NCI-H2227 treated with DMSO at 0.1 percent for 48 hours (cell line): ENCODE measurements at places on chromosomes 1 and 21.

DNA sequence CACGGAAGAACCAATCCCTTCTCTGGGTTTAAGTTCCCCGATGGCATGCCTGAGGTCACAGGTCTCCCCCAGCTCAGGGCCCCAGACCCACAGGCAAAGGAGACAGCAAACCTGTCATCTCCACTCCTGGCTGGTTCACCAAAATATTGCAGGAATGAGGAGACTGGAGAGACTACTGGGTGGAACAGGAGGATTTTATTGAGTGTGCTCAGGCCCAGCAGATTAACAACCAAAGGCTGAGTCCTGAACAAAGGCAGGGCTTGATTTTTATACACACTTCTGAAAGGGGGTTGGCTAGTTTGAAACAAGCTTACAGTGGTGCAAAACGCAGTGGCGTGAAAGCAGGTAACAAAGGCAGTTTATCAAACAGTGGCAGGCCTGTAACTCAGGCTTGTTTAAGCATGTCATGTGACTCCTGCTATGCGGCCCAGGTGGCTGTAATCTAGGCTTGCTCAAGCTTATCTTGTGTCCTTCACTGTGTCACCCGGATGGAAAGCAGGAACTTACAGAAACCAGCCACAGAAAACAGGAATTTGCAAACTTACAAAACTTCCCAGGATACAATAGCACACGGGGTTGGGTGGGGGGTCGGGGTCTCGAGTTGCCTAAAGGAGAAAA, 27.4 kb upstream of the KCNJ15 start:
- DNase-seq, result no peak

GRCh38 chr1:150552128-150552910, 3.1 kb downstream of the ADAMTSL4 start:
- DNase-seq, result no peak

GRCh38 chr1:204285436-204286305, 71.9 kb upstream of the GOLT1A start:
- DNase-seq, result no peak

DNA sequence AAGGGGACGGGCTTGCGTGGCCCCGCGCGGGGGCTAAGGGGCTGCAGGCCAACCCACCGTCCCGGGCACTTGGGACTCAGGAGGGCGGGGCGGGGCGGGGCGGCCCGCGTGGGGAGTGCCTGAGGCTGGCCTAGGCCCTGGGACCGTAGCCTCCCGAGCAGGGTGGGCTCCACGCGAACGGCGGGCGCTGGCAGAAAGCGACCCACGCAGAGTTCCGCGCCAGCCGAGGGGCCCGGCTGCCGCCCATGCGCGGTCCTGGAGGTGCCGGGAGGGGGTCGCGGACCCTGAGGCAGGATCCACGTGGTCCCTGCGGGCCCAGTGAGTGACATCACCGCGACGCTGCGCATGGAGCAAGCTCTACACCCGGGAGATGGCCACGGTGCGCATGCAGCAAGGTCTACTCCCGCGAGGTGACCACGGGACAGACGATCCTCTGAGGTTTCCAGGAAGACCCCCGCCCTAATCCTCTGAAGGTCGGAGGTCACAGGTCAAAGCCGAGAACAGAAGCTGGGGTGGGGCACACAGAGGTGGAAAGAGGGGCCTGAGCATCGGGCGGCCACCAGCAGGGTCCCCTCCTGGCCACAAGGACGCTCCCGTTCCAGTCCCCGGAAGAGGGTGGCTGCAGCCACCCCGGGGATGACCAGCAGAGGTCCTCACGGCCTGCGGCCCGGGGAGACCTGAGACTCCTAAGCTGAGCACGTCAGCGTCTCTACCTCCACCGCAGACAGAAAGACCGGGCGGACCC, 13.5 kb upstream of the SLC19A1 start:
- peak; percentile 82 for DNase-seq

DNA sequence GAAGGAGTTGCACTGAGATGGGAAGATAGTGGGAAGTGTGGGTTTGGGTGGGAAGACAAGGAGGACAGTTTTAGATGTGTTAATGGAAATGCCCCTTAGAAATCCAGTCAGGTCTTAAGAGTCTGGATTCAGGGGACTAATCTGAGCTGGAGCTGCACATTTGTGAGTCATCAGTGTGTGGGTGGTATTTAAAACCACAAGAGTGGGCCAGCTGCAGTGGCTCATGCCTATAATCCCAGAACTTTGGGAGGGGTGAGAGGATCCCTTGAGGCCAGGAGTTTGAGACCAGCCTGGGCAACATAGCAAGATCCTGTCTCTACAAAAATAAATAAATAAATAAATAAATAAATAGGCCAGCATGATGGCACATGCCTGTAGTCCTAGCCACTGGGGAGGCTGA, 40.9 kb upstream of the SLC6A9 start:
- no peak for DNase-seq
